ENCODE measurements at places on chromosomes 7 and 10.

- no peak for DNase-seq
These were observed 289.3 kb downstream of the PTEN start for GRCh38 chr10:88152728-88153133.

- DNase-seq = no peak
These were observed 441.0 kb downstream of the KCNMA1 start for GRCh38 chr10:77196614-77197013.

DNA sequence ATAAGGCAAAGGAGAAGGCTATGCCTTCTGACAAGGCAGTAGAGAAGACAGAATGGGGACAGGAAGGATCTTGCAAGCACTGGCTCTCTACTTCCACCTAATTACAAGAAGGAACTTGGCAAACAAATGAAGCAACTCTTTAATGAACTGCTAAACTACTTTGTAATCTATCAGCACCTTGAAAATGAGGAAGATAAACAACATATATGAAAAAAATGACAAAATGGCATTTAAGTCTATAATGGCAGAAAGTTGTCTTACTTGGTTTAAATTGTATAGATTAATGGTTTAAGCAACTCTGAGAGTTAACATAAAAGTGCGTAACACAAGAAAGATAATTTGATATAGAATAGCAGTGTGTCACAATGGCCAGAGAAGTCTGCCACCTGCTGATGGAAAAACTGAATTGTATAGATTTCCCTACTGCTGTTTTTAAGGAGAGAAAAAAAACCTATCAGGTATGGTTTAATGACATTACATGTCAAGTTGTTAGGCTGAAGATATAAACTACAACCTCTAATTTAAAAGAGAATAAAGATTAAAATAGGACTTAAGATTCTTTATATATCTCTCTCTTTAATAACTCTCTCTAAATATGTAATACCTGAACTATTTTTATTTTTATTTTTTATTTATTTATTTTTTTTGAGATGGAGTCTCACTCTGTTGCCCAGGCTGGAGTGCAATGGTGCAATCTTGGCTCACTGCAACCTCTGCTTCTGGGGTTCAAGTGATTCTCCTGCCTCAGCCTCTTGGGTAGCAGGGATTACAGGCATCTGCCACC lies 11.8 kb downstream of the NT5C3A start:
- no peak for DNase-seq

DNA sequence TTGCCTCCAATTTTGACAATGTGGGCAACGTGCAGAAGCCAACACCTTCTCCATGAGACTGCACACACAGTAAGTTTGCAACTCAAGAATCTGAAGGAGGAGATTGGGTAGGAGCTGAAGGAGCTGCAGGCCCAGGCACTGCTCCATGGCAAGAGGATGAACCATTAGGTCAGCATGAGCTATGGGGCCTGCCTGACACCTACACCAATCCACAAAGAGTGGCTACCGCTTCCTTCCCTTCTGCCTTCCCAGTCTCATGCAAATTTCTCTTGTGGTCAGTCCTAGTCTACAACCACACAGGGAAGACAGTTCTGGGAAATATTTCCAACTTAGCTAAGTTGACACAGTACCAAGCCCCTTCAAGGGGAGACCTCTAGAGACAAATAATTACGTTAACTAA lies 142.0 kb upstream of the ADO start:
- no peak for DNase-seq

DNA sequence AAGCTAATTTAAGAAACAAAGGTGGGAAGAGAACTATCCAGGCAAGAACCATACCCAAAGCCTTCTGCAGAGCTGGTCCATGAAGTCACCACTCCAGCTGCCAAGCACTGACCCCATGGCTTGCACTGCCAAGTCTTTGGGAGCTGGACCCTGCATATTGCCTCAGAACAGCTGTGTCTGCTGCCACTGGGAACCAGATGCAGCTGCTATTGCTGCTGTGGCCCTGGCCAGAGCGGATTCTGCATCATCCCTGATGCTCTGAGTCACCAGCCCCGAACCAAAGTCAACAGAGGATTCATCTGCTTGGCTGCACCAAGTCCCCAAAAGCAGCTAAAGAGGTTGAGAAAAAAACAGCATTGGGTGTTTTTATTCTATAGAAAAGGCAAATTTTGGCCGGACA lies 39.2 kb upstream of the GSAP start:
- DNase-seq = no peak

GRCh38 chr10:129459762-129460539 lies 7.1 kb upstream of the MGMT start:
- no peak for DNase-seq

DNA sequence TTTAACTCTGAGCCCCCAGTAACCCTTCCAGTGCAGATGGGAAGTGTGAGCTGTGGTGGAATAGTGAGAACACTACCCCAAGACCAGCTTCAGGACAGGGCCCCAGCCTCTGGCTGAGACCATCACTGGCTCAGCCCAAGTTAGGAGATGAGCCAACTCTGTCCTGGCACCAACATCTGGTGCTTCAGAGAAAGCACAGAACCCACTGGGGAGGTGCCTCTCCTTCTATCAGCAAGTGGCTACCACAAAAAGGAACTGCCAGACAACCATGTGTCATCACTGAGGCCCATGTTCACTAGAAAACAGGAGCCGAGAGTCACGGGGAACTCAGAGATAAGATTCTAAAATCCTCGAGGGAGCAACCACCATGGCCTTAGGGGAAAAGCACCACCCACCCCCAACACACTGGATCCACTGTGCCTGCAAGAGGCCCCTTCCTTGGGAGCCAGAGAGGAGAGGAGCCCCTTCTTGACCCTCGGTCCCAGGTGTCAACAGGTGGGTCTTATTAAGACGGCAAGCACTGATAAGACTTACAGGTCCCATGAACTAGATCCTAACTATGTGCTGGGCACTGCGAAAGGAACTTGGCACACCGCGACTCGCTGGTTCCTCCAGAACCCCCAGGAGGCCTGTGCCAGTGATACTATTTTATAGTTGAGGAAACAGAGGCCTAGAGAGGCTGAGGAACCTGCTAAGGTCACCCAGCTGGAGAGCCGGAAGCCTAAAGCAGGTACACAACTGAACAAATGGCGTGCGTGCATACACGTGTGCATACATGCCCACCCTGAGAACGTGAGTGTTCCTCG lies 102.7 kb downstream of the FAM53B start:
- DNase-seq = no peak

DNA sequence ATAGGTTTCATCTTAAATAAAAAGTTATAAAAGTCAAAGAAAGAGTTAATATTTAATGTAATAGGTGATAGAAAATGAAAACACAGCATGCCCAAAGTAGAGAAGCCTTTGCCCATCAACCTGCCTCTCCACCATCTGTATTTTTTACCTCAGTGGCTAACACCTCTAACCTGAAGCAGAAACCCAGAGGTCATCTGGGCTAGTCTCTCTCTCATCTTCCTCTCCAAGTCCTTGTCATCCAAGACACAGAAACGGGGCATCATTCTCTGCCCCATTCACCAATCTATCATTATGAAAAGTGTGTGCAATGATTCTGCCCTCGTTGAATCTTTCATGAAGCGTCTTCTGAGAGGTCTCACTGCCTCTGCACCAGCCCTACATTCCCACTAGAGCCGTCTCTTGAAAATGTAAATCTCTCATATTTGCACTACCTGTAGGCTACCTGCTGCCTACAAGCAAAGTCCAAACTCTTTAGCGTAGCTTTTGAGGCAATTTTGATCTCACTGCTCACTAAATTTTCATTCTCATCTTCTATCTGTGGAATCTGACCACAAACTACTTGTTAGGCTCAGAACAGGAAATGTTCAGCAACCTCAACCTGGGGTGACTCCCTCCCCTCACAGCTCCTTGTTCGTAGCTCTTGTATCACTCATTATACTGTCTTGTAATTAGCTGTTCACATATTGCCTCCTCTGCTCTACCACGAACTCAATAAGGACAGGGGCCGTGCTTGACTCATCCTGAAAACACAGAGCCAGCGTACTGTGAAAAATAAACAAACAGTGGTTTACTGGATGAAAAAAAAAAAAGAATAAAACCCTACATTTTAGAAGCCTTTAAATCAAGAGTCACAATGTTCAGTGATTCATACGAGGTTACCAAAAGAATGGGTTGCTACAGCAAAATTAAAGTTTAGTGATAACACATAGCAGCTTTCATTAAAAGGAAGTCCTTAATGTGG lies 83.1 kb downstream of the CTNNA3 start:
- peak; percentile 17 for DNase-seq

- no peak for DNase-seq
These were observed 114.6 kb upstream of the MEOX2 start for GRCh38 chr7:15801041-15801440.

GRCh38 chr10:62815381-62816075 lies 638 bp downstream of the EGR2 start:
- DNase-seq = peak; percentile 7

DNA sequence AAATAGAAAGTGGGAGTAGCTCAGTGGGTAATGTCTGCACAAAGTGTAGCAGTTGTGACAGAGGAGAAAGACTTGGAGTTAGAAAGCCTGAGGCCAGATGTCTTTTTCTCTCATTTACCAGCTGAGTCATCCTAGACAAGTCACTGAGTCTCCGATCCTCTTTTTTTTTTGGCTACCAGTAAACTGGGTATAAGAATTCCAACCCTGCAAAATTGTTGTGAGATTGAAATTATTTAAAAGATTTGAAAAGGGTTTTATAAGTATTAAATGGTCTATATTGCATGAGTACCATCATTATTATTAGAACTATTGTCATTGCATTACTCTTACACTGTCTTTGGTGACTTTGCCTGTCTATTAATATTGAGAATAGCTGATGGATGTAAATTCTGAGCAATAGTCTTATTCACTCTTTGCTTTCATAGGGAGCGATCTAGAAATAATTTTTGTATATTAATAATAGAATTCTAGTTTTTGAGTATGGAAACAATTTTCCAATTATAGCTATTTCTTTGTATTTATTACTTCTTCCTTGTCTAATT lies 74.0 kb downstream of the ARID5B start:
- DNase-seq = no peak

DNA sequence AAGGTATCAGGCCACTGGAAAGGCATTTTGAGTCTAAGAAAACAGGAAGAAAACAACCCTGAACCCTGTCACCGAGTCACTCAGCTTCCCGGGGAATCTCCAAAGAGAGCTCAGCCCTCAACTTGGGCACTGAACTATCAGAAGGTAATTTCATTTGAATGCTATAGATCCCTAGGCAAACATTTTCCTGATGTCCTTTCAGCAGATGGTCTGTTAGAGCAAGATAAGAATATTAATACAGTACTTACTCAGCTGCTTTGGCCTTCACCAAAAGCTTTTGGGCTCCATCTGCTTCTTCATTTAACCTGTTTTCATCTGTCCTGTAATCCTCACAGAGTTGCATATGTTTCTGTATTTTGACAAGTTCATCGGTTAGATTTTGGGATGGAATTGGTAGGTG lies 34.2 kb upstream of the LAMB1 start:
- no peak for DNase-seq

DNA sequence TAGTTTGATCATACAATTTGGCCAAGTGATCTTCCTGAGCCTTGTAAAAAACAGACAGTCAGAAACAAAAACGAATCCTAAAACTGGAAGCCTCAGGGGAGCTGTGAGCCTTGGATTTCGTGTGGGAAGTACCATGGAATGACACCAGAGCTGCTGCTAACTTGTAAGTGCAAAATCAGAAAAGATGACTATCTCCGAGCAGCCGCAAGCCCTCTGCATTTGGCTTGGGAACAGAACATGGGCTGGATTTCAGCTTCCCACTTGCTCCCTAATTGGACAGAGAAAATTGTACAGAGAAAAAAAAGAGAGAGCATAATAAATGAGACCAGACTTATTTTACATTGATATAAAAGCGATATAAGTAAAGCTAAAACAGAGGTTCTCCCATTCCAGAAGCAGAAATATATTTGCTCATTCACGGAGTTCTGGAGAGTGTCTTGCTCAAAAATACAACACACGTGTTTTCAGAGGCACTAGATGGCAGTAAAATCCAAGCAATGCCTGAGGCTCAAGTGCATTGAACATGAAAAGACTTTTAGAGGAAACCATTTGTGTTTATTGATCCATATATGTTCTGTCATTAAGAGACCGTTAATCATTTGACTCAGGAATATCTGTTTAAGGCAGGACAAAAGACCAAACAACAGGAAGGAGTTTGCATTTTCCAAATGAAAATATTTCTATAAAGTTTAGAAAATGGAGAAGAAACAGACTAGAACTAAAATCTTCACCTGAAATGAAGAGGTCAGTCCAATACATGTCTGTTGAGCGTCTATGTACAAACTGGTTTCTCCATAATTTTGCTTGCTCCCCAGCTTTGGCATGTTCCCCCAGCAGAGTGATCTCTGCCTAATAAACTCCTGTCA lies 78.3 kb upstream of the SLC26A5 start:
- no peak for DNase-seq

DNA sequence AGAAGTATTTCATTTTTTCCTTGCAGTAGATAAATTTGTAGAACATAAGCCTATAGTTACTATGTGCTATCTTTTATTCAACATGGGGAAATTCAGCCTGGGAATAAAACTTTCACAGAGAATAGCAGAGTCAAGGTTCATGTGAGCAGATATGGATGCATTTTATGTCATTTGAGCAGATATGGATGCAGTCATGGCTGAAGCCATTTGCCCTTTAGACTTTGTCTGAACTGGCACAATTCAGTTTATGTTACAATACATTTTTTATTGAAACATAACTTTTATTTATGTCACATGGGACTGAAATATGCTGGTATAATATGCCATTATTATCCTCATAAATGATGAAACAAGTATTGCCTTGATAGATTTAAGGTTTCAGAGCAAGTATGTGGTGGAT lies 231.1 kb downstream of the CACNA2D1 start:
- DNase-seq = no peak

GRCh38 chr7:145151676-145152075 lies 315.8 kb upstream of the TPK1 start:
- DNase-seq = no peak

GRCh38 chr10:42783181-42783549 lies 570 bp downstream of the BMS1 start:
- DNase-seq = no peak

GRCh38 chr10:89426230-89426868 lies 12.0 kb downstream of the IFIT5 start:
- DNase-seq = no peak

DNA sequence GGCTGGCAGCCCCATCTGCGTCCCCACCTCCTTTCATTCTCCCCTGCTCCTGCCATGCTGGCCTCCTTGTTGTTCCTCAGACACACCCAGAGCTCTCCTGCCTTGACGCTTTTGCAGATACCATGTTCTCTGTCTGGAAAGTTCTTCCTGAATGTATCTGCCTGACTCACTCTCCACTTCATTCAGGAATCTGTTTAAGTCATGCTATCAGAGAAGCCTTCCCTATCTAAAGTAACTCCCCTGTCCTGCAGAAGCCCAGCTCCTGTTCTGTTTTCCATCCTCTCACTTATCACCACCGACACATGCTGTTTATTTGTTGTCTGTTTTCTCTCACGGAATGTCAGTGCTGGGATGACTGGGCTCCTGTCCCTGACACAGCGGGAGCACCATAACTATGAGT lies 82.0 kb downstream of the AFAP1L2 start:
- no peak for DNase-seq
